Forelimb muscle (tissue), 1 donor: ENCODE measurements at places on chromosomes 13 and 19. TPM values are rescaled to one million over a fixed set of nuclear protein-coding genes. Genes with fewer than 3 reads are reported as not detected.

DNA sequence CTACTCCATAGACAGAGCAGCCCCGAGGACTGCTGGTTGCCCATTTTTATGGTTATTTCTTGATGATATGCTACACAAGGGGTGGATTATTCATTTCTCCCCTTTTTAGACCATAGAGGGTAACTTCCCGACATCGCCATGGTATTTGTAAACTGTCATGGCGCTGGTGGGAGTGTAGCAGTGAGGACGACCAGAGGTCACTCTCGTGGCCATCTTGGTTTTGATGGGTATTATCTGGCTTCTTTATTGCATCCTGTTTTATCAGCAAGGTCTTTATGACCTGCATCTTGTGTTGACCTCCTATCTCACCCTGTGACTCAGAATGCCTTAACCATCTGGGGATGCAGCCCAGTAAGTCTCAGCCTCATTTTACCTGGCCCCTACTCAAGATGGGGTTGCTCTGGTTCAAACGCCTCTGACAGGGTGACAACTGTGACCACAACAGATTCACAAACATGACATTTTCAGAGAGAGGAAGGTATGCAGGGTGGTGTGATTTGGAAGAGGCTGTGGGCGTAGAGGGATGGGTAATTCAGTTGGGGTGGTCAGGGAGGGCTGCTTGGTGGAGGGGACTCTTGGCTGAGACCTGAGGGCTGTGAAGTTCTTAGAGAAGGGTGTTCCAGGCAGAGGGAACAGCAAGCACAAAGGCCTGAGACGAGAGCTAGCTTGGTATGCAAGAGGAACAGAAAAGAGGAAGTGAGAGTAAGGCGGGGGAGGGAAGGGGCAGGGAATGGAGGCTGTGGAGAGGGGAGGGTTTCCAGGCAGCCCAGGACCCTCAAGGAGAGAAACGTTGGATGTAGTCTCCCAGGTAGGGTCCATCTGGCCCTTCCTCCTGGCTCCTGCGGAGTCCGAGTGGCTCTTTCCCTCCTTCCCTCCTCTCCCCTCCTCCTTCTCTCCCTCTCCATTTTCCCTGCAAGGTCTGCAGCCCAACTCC is 23.5 kb downstream of the FAM187B start:
- DNase-seq = no peak

The MAMSTR gene
- 146 TPM for polyA plus RNA-seq

GRCh38 chr19:10543420-10544241 is at the start of gene ATG4D:
ATG4D (plus strand) TSS chr19:10543904; CDS start chr19:10544091, 187 bp downstream.
- DNase-seq = no peak

DNA sequence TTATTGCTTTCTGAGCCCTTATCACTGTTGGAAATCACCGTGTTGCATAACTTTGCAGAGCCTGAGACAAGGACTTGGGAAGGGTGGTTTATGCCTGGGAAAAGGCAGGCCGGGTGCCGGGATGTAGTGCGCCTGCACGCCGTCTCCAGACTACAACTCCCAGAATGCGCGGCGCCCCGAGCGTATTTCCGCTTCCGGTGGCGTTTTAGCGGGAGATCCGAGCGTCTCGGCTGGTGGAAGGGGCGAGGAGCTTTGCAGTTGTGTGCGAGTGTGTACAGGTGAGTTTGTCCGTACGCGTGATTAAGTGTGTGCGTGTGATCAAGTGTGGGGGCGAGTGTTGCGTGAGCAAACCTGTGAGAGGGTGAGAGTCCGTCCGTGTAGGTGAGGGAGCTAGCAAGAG is 75.4 kb downstream of the PEG3 start:
- DNase-seq = no peak

DNA sequence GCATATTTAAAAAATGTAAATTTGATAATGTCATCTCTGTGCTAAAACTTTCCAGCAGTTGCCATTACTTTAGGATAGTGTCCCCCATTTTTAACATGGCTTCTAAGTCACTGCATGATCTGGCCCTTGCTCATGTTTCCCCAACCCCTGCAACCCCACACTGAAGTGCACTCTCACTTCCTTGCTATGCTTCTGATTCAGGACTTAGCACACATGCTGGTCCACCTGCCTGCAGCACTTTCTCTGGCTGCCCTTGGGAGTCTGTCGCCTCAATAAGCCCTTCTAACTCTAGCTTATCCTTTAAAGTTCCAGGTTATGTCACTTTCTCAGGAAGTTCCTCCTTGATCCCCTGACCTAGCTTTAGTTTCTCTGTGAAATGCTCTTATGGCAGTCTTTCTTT is 241.0 kb downstream of the POSTN start:
- no peak for DNase-seq

- no peak for DNase-seq
Observed at GRCh38 chr19:38648769-38649304, 1.4 kb downstream of the ACTN4 start.

The ARRDC5 gene
- not detected for polyA plus RNA-seq

- no peak for DNase-seq
Observed at GRCh38 chr19:42086770-42087550, 11.0 kb downstream of the ZNF574 start.

- DNase-seq = no peak
Observed at GRCh38 chr19:56692206-56692895, 20.8 kb upstream of the ZNF835 start.

DNA sequence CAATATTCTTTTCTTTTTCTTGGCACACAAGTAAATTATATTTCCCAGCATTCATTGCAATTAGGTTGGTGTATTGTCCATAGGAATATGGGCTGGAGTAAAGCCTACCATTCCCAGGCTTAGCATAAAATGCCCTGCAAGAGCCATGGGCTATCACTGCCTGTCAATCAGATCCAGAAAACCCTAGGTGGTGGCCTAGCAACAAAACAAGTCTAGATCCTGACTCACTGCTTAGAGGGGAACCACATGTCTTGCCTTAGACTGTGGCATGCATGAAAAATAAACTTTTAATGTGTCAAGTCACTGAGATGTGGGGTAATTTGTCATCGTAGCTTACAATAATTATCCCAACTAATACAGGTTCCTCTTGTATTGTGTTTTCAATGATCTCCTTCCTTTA is 16.2 kb downstream of the SOX21 start:
- no peak for DNase-seq

DNA sequence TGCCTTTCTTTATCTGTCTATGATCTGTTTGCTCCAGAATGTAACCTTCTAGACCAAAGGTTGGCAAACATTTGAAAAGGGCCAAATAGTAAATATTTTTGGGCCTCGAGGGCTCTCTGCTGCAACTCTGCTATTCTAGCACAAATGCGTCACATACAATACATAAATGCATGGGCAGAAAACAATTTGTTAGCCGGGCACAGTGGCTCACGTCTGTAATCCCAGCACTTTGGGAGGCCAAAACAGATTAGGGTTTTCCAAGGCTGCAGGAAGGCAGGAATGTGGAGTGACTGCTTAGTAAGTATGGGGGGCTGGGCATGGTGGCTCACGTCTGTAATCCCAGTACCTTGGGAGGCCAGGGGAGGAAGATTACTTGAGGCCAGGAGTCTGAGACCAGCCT is 21.9 kb upstream of the EVI5L start:
- no peak for DNase-seq

DNA sequence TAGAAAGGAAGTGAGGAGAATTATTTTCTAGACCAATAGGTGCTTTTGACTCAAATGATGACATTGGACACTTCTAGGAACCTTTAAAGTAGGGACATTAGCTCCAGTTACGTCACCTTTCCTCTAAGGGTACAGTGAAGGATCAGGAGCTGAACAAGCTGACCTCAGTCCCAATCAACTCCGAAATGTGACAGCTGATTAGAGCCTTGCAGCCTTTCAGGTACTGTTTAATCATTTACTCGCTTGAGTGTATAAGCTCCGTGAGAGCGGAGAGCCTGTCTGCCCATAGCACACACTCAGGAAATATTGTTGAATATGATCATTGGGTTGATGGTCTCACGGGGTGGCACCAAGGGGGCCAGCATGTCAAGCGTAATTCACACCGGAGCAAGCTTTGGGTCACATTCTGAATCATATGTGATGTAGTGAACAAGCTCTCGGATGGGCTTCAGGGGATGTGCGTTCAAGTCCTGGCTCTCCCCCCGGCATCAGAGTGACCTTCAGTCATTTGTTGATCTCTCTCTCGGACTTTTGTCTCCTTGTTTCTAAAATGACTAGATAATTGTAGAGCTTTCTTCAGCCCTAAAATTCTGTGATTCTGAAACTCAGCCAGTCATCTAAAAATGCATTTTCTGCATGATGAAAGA is 141.9 kb downstream of the ZIC5 start:
- no peak for DNase-seq

DNA sequence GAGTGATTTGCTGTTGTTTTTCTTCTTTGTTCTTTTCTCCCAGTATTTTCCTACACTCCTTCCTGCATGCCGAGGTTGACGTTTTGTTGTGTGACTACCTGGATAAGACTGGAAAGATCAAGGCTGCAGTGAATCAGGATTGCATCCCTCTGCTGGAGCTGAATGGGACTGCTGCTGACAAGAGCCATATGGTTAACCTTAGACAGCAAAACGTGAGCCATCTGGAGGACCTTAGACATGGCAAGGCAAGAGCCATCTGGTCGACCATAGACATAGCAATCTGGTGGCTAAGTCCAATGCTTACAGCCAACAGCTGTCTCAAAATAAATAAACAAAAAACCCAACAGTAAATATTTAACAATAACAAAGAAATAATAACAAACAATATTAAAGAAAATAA is 42.6 kb upstream of the ZNF91 start:
- DNase-seq = no peak

The CLEC11A gene
- 24.4 TPM for polyA plus RNA-seq

GRCh38 chr19:1173159-1173844 is 766 bp downstream of the SBNO2 start:
- no peak for DNase-seq

GRCh38 chr13:32925506-32925905 is 90.7 kb upstream of the KL start:
- no peak for DNase-seq

The HSD17B14 gene
- polyA plus RNA-seq = 3.1 TPM
